ENCODE measurements at places on chromosomes 13 and 19. TPM values are rescaled to one million over a fixed set of nuclear protein-coding genes. Genes with fewer than 3 reads are reported as not detected.
A peak's percentile ranks its signal among the peaks of the same experiment; 100 is the strongest.

- DNase-seq: no peak
Measured at GRCh38 chr19:49430678-49431329, 5.6 kb downstream of the GFY start.

Gene ZNF837
- polyA plus RNA-seq: 3.1 TPM

GRCh38 chr19:15292140-15292539 is 40.2 kb downstream of the BRD4 start:
- no peak for DNase-seq

Gene KLK10
- polyA plus RNA-seq: 0.17 TPM

- DNase-seq: peak; percentile 68
Measured at GRCh38 chr19:459724-460511, 915 bp downstream of the SHC2 start.

GRCh38 chr19:18503337-18503970 is 18.4 kb downstream of the ELL start:
- no peak for DNase-seq

- no peak for DNase-seq
Measured at GRCh38 chr13:94966422-94966955, 254.1 kb upstream of the SOX21 start.

Gene ZNF99
- polyA plus RNA-seq: 1.9 TPM

Gene ITGBL1
- polyA plus RNA-seq: 0.90 TPM

Gene FDX2
- polyA plus RNA-seq: 14.3 TPM

DNA sequence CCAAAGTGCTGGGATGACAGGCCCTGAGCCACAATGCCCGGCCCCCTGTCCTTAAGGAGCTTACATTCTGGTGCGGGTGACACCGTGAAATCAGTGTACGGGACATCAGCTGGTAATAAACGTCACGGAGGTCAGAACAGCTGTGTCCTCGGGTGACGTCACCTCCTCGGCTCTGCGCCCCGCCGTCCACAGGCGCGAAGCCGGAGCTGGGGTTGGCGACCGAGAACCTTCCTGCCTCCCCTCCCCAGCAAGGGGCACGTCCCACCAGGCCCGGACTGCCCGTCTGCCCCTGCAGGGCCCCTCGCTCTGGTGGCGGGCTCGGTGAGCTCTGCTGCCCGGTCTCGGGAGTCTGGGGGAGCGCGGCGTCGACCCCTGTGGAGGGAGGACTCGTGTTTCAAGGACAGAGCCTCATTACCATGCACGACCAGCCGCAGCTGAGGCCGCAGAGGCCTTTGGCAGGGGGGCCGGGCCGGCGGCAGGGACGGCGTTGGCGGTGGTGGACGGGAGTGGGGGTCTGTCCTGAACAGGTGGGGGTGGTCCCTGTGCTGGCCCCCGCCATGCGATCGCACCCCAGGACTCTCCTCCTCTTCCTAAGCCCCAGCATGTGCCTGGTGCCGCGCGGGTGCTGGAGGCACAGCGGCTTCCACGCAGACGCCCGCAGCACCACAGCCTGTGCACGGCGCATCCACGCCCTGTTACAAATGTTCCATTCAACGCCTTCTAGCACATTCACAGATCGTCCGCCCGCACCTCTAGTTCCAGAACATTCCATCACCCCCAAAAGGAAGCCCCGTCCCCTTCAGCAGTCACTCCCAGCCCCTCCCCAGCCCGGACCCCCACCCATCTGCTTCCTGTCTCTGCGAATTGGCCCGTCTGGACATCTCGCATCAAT is 5.4 kb downstream of the LINGO3 start:
- DNase-seq: no peak

DNA sequence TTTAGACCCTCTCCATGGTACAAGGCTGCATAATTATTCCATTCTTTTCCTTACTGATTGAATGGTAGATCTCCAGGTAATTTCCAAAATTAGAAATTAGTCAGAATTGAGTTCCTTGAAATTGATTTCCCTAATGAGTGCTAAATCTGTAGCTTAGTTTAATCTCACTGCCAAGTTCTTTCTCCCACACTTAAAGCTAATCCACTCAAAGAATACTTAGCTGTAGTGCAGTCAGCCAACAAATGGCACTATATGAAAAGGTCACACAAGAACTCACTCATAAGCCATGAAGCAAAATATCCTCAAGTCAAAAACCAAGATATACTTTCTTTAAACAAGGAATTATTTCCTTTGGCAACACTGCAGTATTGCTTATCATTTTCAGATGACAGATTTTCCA is 62.0 kb downstream of the XPO4 start:
- no peak for DNase-seq

Gene ACP5
- 10.0 TPM for polyA plus RNA-seq

GRCh38 chr13:111245576-111246384 is 74.7 kb upstream of the TEX29 start:
- DNase-seq: peak; percentile 42

Gene CADM4
- polyA plus RNA-seq: 43.0 TPM

DNA sequence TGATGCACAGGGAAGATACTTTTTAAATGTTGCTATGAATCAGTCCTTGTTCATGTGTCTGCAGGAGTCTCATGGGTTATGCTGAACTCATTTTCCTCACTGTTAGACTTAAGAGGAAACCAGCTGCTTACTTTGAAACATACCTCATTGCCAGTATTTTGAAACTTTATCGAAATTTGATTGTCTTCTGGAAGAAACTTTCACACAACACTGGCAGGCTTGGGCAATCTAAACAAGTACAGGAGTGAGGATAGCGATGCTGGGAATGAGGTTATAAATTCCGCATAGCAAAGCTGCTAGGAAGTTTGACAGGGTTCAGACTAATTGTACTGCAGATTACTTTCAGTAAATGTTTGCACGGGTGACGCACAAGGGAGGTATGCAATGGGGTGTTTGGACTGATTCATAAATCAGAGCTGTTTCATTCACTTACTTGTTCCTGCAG is 245.7 kb downstream of the DNAJC15 start:
- DNase-seq: peak; percentile 71

Gene RXFP2
- polyA plus RNA-seq: 1.3 TPM

Gene PLEKHG2
- 118 TPM for polyA plus RNA-seq

DNA sequence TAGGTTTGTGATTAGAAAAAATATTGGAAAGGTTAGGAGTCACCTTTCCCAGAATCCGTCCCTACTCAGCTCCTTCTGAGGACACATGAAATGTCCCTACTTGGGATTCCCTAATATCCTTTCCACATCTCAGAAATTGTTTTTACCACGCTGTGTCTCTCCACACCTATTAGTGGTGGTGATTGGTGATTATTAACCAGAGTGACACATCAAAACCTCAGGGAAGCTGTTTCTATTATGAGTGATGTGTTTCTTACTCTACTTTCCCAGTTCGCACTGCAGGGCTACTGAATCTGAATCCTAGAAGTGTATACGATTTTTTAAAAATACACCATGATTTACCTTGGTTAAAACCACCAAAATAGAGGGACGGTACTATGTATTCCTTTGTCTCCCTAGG is 460.8 kb downstream of the TBC1D4 start:
- DNase-seq: no peak

Gene MCEMP1
- polyA plus RNA-seq: not detected

DNA sequence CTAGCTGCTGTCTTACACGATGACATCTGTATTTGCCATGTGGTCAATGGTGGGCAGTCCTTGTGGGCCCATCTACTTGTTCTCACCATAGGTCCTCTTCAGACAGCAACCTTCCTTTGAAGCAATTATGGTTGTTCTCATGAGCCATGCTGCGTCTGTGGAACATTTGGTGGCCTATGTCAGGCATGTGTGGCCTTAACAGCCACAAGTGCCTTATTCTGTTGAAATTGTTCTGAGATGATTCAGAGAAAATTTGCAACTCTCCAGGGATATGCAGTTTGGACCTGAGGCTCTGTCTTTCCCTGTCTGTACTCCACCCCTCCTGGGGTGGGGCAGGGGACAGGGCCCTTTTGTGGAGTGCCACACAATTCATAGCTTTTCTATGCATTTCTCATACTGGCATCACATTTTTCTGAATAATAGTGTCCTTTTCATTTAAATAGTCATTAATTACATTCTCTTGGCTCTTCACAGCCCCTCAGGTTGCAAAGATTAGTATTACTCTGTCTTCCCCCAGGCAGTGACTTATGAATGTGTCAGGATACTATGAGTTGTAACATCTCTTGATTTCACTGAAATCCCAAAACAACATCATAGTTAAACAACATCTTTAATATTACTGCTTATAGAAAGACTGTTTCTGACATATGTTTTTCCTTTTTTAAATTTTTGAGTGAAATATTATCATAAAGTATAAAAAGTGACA is 102.1 kb downstream of the ITGBL1 start:
- DNase-seq: no peak

DNA sequence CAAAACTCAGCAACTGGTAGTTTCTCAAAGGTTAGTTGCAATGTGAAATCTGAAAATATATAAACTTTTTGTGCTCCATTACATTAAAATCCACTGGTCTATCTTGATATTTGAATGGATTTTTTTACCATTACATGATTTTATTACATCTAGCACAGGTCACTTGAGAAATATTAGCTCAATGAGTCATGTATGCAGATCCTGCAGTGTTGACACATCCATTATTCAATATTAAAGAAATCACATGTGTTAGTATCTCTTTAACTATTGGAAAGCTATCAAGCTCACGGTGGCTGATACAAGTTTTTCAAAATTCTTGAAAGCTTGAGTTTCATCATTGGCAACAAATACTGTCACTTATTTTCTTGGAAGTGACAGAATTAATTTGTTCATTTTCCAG is 373.9 kb upstream of the TSHZ3 start:
- DNase-seq: no peak

DNA sequence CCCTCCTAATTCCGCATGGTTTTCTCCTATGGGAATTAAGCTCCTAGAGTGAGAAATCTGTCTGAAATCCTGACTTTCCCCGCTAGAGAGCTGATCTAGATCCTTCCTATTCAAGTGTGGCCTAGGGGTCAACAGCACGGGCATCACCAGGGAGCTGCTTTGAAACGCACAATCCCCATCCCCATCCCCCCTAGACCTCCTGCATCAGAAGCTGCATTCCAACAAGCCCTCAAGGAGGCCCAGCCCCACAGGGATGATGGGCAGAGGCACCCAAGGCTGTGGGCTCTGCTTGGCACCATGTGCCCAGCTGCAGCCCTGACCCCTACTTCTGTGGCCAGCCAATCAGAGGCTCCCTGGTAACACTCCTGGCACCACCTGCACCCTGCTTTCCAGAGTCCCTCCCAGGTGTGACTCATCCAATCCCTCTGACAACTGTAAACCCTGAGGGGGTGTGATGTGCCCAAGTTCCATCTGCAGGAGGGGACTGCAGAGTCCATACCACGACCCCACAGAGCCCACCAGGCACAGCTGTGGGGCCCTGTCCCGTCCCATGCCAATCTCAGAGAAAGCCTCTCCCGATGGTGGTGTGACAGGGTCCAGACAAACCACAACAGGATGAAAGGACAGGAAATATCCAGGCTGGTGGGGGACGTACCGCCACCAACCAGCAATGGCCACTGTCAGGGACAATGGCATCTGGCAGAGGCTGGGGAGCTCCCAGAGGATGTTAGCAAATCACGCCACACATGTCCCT is 19.8 kb upstream of the SLC35E1 start:
- no peak for DNase-seq

Gene ZNF728
- polyA plus RNA-seq: 0.42 TPM

DNA sequence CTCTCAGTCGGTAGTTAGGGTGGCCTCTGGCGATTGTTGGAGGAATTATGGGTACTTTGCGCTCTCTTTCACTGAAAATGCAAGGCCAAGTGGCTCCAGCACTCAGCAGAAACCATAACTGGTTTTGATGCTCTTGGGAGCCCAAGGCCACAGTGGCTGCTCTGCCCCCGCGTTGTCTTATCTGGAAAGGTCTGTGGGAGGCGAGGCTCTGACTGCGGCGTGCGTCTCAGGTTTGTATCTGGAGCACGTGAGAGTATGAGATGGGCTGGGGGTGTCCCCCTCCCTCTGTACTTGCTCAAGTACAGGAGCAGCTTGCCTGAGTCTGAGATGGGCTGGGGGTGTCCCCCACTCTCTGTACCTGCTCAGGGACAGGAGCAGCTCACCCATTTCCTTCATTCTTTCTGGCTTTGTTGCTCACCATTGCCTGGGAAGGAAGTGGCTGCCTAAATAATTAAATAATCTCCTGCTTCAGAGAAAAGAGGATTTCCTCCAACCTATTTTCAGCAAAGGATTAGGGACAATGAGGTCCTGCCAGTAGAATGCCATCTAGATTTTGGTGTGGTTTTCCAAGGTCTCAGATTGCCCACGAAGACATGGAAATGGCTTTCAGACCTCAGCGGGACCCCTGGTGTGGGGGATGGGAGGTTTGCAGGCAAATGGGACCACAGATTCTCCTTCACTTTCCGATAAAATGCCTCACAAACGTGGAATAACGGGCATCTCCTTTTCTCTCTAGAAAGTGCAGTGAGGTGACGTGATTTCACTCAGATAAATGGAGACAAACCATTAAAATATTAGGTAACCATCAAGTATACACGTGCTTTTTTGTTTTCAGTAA is 14.7 kb downstream of the ATP11A start:
- DNase-seq: no peak

- DNase-seq: no peak
Measured at GRCh38 chr13:29260684-29261083, 334.8 kb downstream of the SLC7A1 start.

Gene CD209
- polyA plus RNA-seq: 1.4 TPM

Gene DACH1
- polyA plus RNA-seq: 120 TPM

DNA sequence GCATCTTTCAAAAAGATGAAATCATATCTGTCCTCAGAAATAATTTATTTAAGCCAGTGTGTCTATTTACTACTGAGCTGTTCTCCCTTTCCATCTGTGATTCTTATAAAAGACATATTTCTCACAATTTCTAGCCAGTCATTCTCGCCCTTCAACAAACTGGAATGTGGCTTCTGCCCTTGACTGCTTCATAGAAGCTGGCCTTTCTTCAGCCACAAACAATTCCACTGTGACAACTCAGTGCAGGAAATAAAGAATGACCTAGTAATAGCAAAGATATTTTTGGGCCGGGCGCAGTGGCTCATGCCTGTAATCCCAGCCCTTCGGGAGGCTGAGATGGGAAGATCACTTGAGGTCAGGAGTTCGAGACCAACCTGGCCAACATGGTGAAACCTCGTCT is 655.5 kb downstream of the PCDH9 start:
- no peak for DNase-seq

- DNase-seq: no peak
Measured at GRCh38 chr19:8044018-8044417, 8.5 kb upstream of the CCL25 start.

DNA sequence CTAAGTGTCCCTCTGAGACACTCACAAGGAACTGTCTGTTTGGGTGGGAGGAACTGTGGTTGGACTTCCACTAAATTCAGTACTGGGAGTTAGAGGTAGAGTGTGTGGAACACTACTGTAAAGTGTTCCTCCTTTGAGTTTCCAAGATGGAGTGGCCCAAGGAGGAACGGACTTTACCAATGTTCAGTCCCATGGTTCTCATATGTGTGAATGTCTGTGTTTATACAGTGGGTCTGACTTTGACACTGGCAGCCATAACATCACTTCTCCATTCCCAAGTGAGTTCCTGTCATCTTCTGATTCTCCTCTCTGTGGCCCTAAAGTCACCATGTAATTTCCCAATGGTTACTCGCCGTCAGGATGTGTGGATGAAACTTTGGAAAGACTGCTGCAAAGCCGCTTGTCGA is 136.8 kb upstream of the SERP2 start:
- no peak for DNase-seq

- no peak for DNase-seq
Measured at GRCh38 chr13:48131533-48131932, 36.6 kb upstream of the MED4 start.

All from left kidney (tissue), 8 donors.